NCI-H526 treated with DMSO at 0.1 percent for 48 hours (cell line): ENCODE measurements at places on chromosomes 2 and 18.
A peak's percentile ranks its signal among the peaks of the same experiment; 100 is the strongest.

GRCh38 chr2:84874381-84875212, 6.3 kb downstream of the TRABD2A start:
- no peak for DNase-seq

DNA sequence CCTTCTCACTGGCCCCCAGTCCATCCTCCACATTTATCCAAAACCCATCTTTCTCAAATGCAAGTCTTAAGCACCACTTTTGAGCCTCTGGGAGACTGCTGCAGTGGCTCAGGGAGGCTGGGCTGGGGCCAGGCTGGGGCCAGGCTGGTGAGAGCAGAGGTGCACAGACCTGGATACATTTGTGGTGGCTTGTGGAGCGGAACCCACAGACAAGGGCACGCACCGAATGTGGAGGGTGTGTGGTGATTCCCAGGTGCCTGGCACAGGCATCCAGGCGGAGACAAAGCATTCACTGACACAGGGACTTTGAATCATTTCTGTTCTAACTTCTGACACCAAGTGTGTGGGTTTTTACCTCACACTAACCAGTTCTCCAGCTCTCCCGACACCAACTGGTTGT, 42.2 kb upstream of the MGAT4A start:
- no peak for DNase-seq

- no peak for DNase-seq
Measured at GRCh38 chr18:2138552-2138951, 432.8 kb downstream of the METTL4 start.

GRCh38 chr2:134460583-134460998, 206.7 kb downstream of the MGAT5 start:
- DNase-seq: peak; percentile 52

DNA sequence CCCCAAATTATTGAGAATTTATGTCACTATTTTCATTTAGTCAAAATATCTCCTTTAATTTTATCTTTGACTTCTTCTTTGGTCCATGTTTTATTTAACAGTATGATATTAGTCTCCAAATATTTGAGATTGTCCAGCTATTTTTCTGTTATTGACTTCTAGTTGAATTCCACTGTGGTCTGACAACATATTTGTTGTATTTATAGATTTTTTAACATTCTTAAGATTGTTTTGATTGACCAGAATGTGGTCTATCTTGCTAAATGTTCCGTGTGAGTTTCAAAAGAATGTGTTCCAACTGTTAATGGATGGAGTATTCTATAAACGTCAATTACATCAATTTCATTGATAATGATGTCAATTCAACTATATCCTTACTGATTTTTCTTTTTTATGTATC, 1452.1 kb downstream of the SUCLG1 start:
- no peak for DNase-seq

GRCh38 chr2:1528273-1529064, 115.2 kb downstream of the TPO start:
- no peak for DNase-seq

GRCh38 chr2:240957656-240958365, 40.6 kb upstream of the SNED1 start:
- DNase-seq: no peak

- no peak for DNase-seq
Measured at GRCh38 chr2:168461178-168461941, 5.3 kb downstream of the CERS6 start.

- no peak for DNase-seq
Measured at GRCh38 chr2:65922794-65923193, 490.4 kb upstream of the SPRED2 start.

DNA sequence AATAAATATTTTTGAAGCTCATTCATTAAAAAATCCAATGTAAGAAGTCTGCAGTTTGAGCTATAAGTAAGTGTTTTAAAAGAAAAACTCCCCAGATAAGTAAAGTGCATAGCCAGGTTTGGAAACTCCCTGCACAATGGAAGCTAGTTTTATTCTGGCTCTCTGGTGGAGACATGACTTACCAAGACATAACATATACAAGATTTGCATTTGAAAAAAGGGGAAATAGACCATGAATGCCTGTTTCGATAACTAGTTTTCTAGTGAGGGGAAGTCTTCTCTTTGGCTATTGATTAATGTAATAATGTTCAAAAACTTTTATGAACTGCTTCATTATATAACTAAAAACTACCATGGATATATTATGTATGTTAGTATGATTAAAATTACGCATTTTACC, 435.2 kb downstream of the ARHGAP15 start:
- no peak for DNase-seq

DNA sequence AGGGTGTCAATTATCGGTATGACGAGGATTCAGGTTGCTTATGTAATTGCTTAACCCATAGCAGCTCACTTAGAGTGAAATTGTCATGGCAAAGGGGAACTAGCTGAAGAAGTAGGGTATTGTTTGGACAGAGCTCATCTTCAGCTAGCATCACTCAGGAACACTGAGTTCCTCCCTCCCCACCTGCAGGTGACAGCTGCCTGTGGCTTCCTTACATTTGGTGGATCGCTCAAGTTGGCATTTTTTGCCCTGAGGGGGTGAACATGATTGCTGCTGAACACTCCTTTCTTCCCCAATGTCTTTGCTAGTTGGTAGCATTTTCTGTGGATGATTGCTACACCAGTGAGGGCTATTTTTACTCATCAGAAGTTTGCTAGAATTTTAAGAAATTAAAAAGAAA, 86.7 kb upstream of the THUMPD2 start:
- no peak for DNase-seq

- peak; percentile 45 for DNase-seq
Measured at GRCh38 chr2:85888684-85889626, at the start of gene ST3GAL5. TSS of gene ST3GAL5 (minus strand) at chr2:85888990. CDS start at chr2:85888905, 85 bp downstream.

DNA sequence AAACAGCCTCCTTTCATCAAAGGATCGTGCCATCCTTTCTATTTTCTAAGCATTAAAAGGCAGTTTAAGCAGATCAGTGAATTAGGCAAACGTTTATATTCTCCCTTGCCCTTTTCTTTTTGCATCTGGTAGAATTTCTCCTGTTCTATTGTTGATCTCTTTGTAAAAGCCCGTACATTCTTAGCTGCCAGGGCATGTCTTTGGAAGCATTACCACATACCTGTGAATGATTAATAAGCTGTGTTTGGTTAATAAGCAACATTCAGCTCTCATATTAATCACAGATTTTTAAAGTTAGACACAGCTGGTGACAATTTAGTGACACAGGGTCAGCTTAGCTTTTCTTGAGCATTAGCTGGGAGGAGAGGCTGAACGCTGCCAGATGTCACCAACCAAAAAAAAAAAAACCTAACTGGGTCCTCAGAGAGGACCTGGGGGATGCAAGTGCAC, 33.8 kb upstream of the CYP1B1 start:
- no peak for DNase-seq

DNA sequence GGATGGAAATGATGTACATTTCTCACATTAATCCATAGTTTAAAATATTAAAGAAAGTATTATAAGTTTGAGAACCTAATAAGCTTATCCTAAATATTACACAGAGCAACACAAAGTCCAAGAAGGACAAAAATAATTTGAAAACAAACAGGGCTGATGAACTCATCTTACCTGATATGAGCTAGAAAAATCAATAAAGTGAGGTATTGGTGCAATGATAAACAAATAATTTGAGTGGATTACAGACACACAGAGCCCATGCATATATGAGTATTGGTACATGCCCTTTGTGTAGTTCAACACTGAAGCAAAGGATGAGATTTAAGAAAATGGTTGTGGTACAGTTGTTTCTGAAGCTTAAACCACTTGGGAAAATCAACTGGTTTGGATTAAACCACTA, 1139.0 kb downstream of the SUCLG1 start:
- no peak for DNase-seq

GRCh38 chr2:24820598-24821432, 27.6 kb downstream of the CENPO start:
- no peak for DNase-seq

DNA sequence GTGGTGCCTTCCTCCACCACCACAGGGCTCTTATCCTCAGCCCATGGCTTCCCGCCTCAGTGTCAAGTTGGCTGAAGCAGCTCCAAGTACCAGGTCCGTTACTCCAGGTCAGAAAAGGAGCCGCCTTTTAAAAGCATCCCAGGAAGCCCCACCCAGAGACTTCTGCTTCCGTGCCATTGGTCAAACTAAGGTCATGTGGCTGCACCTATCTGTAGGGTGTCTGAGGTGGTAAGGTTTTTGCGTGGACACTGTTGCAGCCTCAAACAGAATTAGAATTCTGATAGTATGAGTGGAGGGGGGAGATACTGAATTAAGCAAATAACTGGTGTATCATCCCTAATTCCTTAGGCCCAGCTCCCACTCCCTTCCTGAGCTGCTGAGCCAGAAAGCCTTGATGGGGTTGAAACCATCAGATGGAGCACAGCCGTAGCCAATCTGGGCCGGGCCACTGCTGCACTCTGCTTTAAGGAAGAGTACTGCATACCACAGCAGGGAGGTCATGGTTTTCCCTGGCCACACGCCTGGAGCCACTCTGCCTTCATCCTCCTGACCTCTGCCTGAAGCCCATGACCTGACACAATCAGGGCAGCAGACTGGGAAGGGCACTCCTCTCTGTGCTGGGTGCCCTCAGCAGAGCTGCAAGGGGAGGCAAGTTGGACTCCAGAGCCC, 8.4 kb downstream of the TMEM247 start:
- no peak for DNase-seq

DNA sequence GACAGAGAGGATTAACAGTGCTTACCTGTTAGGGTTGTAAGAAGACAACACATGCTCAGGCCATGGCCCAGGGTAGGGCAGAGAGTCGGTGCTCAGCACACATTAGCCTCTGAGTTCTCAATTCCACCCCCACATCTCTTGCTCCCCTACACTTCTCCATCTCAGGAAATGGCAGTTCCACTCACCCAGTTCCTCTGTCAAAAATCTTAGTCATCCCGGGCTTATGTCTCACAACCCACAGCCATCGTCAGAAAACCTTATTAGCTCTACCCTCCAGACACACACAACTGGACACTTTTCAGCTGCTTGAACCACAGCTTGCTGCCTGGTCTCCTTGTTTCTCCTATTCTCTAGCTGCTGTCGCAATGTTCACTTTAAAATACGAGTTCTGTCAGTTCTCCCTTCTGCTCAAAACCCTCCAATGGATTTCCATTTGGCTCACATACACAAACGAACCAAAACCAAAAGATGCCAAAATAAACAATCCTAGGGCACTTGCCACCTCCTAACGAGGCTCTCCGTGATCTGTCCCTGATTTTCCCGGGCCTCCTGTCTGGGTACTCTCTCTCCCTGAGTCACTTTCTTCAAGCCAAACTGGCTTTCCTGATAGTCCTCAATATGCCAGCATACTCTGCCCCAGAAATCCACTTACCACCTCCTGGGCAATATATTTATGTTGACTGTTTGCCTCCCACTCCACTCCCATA, 89.7 kb downstream of the KCTD1 start:
- DNase-seq: no peak

DNA sequence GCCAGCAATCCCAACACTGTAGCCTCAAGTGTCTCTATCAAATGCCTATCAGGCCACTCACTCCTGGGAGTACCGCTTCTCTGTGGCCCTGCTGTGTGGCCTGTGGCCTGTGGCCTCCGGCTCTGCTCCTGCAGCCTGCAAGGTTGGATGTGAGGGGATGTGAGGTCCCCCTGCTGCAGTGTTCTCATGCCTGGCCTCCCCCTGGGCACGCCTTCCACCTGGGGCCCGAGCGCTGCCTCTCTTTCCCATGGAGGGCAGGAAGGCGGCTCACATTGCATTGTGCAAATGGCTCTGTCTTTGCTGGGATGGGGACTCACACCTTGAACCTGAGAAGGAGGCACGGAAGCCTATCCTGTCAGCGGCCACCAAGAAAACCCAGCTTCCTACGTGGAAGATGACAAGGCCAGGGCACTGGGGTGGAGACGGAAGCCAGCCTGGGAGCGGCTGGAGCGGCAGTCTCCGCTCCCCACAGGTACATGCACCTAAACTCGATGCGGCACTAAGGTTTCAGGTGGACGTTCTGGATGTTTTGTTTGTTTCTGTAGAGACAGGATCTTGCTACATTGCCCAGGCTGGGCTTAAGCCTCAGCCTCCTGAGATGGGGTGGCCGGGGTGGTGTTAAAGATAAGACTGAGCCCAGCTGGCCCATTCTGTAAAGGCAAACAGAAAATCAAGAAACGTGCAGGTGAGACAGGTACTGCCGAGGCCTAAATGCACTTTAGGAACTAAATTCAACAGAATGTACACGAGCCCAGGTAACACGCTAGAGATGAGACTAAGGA, 140.1 kb downstream of the HDAC4 start:
- DNase-seq: no peak

GRCh38 chr18:37440206-37440605, 125.4 kb downstream of the CELF4 start:
- DNase-seq: no peak

DNA sequence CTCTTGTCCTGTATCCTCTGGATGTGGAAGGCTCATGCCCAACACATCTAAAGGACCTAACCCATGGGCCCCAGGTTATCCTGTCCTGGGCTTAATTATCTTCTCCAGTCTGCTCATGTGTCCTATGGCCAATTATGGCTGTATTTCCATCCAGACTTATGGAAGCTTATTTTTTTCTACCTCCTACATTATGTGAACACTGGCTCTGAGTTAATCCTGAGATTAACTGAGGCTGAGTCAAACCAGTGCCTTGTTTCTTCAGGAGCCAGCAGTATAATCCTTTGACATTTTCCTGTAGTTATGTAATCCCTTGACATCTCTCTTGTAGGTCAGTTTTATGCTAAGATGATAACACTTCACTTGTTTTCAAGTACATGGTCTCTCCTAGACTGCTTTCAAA, 213.6 kb downstream of the PMAIP1 start:
- no peak for DNase-seq
